ENCODE measurements at places on chromosomes 2 and 18. TPM values are rescaled to one million over a fixed set of nuclear protein-coding genes. Genes with fewer than 3 reads are reported as not detected.

The PRKAG3 gene
- not detected for total RNA-seq

The FOXD4L1 gene
- 0.40 TPM for total RNA-seq

The SERPINB4 gene
- not detected for total RNA-seq

The SCG2 gene
- total RNA-seq: not detected

The RAB6C gene
- not detected for total RNA-seq

The IL36B gene
- total RNA-seq: not detected

The AFTPH gene
- total RNA-seq: 32.2 TPM

The TRAPPC8 gene
- total RNA-seq: 46.5 TPM

The COLEC12 gene
- not detected for total RNA-seq

The UGT1A3 gene
- not detected for total RNA-seq

The CNGA3 gene
- total RNA-seq: not detected

The TDRD15 gene
- total RNA-seq: not detected

The TRIM43 gene
- not detected for total RNA-seq

The ACMSD gene
- total RNA-seq: not detected

The CMPK2 gene
- total RNA-seq: 20.6 TPM

The NETO1 gene
- total RNA-seq: not detected

The IL1RN gene
- not detected for total RNA-seq

The SMYD5 gene
- 14.2 TPM for total RNA-seq

The PPP1R1C gene
- not detected for total RNA-seq

The FEV gene
- not detected for total RNA-seq

The TNFRSF11A gene
- total RNA-seq: 16.6 TPM

The RGPD3 gene
- 0.19 TPM for total RNA-seq

The SCYGR4 gene
- total RNA-seq: not detected

The APCDD1 gene
- total RNA-seq: not detected

The ABCG5 gene
- total RNA-seq: not detected

The GPR148 gene
- total RNA-seq: not detected

The CEP192 gene
- 47.0 TPM for total RNA-seq

The CTNNA2 gene
- not detected for total RNA-seq

The GALR1 gene
- not detected for total RNA-seq

The POMC gene
- total RNA-seq: 2.8 TPM

The LOXHD1 gene
- 0.02 TPM for total RNA-seq

The HOXD12 gene
- total RNA-seq: not detected

The CDH19 gene
- not detected for total RNA-seq

The TGFA gene
- total RNA-seq: not detected

The NTSR2 gene
- not detected for total RNA-seq
